ENCODE measurements at places on chromosomes 12 and 14.
A peak's percentile ranks its signal among the peaks of the same experiment; 100 is the strongest.

- no peak for DNase-seq
Observed at GRCh38 chr12:52715416-52715815, 12.1 kb upstream of the KRT77 start.

- DNase-seq = no peak
Observed at GRCh38 chr12:16880864-16881285, 274.9 kb upstream of the LMO3 start.

DNA sequence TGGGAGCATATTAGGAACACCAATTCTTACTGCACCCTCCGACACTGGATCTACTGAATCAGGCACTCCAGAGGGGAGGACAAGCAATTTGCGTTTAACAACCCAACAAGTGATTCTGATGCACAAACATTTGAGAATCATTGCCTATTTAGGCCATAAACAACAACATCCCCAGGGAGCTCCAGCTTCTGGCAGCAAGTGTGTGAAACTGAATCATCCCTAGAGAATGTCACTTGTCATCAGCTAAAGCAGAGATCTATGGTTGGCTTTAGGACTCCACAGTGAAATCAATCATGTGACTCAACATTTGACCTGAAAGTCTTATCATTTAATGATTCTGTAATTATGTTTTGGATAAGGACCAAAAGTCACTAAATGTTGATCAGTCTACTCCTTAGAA is 505.0 kb upstream of the FLRT2 start:
- DNase-seq = no peak

- DNase-seq = no peak
Observed at GRCh38 chr14:68336165-68336564, 456.7 kb downstream of the ZFP36L1 start.

DNA sequence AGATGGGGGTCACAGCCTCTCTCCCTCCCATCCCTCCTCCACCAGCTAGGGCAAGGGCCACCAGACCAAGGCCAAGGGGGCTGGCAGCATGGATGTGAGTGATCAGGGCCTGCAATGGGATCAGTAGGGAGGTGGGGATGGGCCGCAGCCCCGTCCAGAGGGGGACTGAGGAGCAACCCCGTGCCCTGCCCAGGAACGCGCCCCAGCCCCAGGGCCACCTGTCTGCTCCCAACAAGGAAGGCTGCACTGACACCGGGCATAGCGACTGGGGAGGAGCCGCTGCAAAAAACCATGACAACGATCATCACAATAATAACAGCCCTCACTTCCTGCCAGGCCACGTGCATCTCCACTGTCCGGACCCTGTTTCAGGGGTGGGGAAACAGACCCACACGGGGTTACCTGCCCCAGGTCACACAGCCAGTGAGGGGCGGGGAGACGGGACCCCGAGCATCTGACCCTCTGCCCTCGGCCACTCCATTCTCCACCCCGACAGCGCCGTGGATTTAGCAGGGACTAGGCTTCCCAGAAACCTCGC is 24.3 kb downstream of the NCOR2 start:
- no peak for DNase-seq

DNA sequence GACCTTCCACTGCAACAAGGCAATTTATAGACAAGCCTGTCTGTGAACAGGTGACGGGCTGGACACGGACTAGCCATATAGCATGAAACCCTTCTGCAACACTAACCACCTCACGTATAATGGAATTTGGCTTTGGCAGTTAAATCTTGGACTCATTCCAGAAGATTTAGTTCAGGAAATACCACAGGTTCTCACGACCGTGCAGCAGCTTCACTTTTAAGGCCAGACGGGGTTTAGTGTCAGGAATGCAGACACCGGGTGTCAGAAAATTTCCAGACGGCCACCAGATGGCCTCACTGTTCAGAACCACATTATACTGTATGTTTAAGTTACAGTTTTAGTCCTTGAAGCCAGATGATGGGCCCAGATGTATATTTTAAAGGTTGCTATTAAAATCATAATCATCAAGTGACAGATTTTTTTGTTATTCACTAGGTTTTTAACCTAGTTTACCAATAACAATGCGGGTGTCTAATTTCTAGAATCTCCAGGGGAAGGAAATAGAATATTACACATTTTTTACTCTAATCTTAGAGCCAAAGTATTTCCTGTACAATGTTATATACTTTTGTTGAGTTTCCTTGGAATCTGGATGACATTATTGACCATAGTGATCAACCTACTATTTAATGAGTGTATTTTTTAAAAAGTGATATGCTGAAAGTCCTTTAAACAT is 90.5 kb upstream of the TMPO start:
- peak; percentile 86 for DNase-seq

GRCh38 chr12:64950711-64951298 is 126.4 kb downstream of the TBC1D30 start:
- DNase-seq = no peak

DNA sequence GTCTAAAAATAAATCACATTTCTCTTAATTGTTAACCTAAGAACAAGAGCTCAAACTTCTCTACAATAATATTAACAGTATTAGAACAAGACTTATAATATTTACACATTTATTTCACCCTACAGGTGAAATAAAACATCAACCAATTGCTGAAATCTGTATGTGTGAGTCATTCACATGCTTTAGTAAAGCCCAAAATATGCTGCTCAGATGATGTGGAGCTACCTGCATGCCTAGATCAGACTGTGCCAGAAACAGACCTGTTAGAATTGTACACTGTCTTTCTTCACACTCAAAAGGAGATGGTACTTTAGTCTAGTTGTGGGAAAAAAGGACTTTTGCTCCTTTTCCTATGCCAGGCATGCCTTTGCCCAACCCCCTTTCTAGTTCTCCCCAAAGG is 54.7 kb downstream of the RPS6KA5 start:
- DNase-seq = no peak

DNA sequence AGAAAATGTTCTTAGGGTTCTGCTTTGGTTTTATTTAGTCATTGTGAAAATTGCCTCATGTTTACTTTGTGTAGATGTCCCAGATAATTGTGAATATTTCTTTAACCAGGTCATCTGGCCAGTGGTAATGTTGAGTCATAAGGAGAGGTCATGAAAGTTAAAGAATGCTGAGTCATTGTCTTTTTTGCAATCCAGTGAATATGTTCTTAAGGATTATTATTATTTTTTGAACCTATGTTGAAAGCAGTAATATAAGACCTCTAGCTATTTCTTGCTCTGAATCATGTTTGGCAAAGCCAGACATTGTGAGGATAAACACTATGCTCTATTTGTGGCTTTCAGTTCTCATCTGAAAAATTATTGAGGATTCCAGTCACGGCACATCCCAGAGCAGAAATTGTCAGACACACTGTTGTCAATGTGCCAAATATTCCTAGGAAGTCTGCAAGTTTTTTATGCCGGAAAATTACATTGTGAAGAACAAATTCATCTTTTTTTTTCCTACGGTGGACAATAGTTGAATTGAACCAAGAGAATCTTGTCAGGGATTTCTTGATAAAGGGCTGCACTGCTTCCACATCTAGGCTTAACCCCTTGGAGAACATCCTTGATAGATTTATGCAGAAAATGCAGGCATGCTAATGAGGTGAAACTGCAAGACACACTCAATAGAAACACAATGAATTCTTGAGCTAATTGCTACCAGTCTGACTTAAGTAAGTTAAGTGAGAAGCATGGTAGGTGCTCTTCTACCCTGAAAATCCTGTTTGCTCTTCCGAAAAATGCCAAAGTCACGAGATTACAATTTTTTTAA is 369.6 kb downstream of the ATP23 start:
- peak; percentile 88 for DNase-seq

DNA sequence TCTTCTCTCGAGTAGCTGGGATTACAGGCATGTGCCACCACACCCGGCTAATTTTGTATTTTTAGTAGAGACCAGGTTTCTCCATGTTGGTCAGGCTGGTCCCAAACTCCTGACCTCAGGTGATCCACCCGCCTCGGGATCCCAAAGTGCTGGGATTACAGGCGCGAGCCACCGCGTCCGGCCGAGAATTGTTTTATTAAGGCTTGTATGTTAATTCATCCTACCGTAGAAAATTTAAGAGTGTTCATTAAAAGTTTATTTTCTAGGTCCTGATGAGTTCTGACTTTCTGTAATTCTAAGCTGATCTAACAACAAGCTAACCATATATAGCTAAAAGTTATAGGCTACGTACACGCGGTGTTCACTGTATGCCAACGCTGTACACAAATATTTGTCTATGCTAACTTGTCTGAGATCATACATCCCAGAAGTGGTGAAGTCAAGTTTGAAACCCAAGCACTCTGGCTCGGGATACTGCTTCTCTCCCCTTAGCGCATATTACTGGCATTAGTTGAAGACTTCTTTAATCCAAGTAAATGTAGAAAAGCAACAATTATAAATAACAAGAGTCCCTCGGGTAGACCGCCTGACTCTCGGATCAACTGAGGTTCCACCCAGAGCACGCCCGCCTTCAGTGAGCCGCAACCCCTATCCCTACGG is 570 bp upstream of the MRPS35 start:
- no peak for DNase-seq

DNA sequence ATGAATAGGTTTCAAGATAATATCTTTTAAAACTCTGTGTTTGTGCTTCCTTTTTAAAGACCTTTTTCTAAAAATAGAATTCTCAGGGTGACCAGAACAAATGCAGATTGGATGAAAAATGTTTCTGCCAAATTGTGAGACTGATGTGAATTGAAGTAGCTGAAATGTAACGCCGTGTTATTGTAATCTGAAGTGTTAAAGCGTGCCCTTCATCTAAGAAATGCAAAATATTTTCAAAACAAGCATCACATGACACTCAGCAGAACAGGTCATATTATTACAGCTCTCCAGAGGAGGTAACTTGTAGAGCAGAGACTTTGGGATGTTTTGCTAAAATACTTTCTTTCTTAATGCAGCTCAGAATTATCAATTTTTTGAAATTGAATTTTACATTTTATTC is 90.0 kb upstream of the PLEKHA5 start:
- no peak for DNase-seq

DNA sequence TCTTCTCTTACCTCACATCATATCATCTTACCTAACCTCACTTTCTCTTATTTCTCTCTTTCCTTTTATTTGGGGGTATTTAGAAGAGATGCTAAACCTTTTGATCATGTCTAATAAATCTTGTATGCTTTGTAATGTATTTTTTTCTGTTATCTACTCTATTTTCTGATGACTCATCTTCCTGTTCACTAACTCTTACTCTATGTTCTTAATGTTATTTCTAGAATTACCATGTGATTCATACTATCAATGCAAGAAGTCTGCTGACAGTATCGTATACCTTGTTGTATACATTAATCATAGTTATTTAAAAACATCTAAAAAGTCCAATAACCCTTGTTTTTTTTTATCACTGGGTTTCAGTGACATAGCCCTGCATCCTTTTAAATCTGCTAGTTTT is 62.3 kb downstream of the MGAT4C start:
- DNase-seq = no peak

DNA sequence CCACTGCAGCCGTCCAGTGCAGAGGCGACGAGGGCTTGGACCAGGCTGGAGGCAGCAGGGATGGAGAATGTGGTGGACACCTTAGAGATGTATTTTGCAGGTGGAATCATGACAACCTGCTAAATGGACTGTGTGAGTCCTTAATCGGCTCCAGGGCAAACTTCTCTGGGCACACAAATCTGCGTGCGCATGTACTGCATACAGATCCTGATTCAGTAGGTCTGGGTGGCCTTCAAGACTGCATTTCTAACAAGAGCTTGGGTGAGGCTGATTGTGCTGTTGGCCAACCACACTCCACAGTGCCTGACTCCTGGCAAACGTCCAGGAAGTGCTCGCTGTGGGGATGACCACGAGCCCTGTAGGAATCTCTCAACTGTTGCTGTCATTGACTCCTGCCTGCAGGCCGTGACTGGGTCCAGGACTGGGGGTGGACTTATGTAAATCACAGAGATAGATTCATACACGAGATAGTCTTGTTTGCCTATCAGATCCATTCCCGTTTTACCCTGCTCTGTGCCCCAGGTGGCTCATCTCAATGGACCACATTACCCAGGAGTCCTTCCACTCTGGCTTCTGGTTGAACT is 27.2 kb downstream of the JDP2 start:
- DNase-seq = peak; percentile 26

GRCh38 chr14:75297411-75298040 is 18.9 kb downstream of the FOS start:
- no peak for DNase-seq

- no peak for DNase-seq
Observed at GRCh38 chr12:77062846-77063461, 2.4 kb downstream of the E2F7 start.

GRCh38 chr14:100278702-100279101 is 27.5 kb downstream of the SLC25A29 start:
- DNase-seq = peak; percentile 31

GRCh38 chr12:43151441-43151981 is 400.5 kb downstream of the ADAMTS20 start:
- DNase-seq = no peak

GRCh38 chr14:99552572-99553216 is 51.3 kb downstream of the CCDC85C start:
- DNase-seq = no peak

DNA sequence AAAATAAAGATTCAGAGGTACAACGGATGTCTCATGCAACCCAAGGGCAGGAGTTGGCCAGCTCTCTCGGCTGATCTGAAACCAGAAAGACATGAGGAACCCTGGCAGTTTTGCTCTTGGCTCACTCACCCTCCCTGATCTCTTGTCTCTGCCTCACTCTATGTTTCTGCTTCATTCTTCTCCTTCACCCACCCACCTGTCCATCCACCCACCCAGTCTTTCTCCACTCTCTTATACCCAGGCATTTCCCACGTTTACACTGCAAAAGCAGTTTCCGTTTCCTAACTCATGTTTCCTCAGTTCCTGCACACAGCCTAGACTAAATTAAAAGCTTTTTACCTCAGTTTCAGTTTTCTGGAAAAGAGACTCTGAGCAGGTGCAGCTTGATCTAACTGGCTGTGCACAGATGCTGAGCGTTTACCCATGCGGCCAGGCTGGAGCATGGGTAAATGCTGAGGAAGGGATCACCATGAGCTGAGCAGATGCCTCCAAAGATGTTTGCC is 157.6 kb downstream of the PRKCH start:
- DNase-seq = no peak

- DNase-seq = peak; percentile 73
Observed at GRCh38 chr12:89947437-89948270, 239.0 kb upstream of the ATP2B1 start.

DNA sequence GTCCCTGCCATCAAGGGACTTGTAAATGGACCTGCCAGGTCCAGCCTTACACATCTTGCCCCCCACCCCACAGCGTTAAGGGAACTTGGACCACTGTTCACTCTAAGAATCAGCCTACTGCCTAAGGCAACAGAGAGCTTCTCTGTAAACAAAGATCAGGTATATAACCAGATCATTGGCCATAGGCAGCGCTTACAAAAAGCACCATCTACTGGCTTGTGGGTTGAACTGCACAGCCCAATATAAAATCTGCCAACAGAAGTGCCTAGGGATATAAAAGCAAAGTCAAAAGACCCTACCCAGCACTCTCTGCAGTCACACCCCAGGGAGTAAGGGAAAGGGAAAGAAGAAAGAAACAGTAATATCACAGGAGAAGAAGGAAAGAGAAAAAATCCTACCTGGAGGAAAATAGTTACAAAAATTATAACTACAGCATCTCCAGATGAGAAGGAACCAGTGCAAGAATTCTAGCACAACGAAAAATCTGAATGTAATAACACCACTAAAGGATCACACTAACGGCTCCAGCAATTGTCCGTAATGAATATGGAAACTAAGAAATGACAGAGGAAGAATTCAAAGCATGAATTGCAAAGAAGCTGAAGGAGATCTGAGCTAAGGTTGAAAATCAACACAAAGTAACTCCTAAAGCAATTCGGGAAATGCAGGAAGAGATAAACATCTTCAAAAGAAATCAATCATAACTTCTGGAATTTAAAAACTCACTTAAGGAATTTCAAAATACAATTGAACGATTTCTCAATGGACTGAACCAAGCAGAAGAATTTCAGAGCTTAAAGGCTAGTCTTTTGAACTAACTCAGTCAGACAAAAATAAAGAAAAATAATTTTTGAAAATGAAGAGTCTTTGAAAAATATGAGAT is 95.2 kb upstream of the PCED1B start:
- peak; percentile 63 for DNase-seq

Measured in HS-27A (cell line).